ENCODE measurements at places on chromosomes 16 and 17.

DNA sequence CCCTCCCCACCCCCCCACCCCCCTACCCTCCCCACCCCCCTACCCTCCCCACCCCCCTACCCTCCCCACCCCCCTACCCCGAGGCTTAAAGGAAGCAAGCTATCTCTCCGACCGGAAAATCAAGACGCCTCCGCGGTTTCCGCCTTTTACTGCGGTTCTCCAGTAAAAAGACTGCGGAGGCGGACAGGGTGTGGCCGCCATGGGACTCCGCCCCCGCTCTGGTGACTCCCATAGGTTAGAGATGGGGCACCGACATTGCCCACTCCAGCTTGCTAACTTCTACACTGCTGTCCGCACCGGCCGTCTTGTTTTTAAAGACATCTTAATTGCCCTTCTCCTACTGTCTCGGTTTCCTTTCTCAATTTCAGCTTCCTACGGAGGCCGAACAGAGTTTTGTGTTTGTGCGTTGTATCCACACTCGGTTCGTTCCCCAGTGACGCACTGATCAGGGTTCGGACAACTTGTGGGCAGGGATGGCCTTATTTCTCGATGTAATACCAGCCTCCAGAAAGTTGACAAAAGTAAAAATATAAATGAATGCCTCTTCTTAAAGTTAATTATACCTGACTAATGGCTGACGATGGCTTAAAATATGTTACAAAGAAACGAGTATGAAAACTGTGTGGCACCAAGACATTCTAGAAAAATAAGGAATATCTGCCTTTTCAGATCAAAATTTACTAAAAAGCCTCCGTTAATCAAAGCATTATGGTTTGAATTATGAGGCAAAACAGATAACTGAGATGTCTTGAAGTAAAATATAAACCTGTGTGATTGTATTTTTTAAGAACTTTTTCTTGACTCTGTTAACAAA, 1.1 kb upstream of the ZNF200 start:
- DNase-seq, result no peak

DNA sequence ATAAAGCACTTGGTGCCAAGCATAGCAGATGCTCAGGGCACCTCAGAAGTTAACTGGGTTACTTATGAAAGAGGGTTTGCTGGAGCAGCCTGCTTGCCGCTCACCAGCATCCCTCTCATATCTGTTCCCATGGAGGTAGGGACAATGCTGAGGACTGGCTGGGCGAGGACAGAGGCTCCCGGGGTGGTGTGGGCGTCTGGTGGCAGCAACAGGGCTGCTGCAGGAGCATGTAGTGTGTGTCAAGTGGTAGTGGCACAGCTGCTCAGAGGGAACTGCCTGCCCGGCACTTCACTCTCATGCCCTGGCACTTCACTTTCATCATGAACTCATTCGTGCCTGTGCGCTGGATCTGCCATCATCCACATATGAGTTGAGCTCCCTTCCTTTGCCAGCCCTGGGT, 26.9 kb upstream of the ZNHIT3 start:
- DNase-seq, result no peak

GRCh38 chr17:63919311-63919723, 678 bp upstream of the GH1 start:
- peak; percentile 13 for DNase-seq

DNA sequence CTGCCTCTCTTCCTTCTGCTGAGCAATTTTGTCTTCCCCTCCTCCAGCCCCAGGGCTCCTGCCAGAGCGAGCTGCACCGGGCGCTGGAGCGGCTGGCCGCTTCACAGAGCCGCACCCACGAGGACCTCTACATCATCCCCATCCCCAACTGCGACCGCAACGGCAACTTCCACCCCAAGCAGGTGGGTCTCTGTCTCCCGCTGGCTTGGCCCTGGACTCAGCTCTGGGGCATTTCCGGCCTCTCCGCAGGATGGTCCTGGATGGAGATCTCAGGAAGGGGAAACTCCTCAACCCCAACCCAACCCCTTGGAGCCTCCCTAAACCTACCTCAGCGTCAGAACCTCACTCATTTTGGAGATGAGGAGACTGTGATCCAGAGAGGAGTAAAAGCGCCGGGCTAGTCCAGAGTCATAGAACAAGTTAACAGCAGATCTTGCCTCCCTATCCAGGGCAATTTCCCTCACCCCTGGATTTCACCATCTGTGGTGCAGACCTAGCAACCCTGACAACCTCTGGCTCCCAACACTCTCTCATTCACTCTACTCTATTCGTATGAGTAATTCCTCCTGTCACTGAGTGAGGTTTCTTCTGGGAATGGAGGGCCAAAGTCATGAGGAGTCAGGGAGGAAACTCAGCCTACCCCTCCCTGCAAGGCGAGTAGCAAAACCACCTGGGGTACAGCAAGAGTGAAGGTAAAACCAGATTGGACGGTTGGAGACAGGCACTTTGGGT, 10.8 kb downstream of the IGFBP4 start:
- DNase-seq, result no peak

- peak; percentile 84 for DNase-seq
These were observed 73.6 kb downstream of the IL21R start for GRCh38 chr16:27475561-27475960.

- no peak for DNase-seq
These were observed 226.1 kb upstream of the N4BP1 start for GRCh38 chr16:48836067-48836466.

- DNase-seq, result no peak
These were observed 45.1 kb upstream of the MTSS2 start for GRCh38 chr16:70730944-70731343.

DNA sequence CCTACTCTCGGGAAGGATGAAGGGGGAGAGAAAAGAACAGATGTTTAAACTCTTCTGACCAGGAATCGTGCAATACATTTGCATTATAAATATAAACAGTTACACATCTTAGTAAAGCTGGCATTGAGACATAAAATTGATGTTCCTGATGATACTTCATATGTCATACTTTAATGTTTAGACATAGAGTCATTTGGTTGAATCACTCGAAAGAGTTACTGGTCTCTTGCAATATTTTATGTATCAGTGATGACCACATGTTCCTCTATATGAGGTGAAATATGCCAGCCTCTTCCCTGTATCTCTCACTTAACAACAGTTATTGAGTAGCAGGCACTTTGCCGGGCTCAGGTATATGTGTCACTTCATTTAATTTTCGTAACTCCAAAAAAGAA, 49.7 kb upstream of the PMFBP1 start:
- DNase-seq, result no peak

DNA sequence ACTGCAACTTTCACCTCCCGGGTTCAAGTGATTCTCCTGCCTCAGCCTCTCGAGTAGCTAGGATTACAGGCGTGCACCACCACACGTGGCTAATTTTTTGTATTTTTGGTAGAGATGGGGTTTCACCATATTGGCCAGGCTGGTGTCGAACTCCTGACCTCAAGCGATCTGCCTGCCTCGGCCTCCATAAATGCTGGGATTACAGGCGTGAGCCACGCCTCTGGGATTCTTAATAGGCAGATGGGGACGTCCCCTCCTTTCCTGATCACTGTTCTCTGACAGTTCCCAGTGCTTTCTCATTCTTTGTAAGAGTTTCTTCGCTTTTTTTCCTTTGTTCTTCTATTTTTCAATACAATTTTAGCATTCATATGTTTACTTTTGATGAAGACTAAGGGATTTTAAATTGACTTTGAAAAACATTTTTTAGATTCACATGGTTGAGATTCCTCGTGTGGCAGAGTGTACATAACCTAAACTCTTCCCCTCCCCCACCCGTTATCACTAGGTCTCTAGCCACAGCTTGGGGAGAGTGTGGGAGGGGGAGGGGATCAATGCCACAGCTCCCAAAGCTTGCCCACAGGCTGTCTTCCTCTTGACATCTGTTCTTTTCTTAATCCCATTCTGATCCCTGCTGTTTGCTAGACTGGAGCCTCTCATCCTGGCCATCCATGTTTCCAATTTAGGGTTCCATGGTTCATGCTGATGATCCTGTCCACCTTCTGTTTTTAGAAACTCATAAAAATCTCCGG, 11.0 kb downstream of the ADORA2B start:
- no peak for DNase-seq

GRCh38 chr16:68234188-68235107, 1.5 kb downstream of the ESRP2 start:
- no peak for DNase-seq

GRCh38 chr16:50747207-50747956, 5.5 kb downstream of the CYLD start:
- DNase-seq, result no peak

DNA sequence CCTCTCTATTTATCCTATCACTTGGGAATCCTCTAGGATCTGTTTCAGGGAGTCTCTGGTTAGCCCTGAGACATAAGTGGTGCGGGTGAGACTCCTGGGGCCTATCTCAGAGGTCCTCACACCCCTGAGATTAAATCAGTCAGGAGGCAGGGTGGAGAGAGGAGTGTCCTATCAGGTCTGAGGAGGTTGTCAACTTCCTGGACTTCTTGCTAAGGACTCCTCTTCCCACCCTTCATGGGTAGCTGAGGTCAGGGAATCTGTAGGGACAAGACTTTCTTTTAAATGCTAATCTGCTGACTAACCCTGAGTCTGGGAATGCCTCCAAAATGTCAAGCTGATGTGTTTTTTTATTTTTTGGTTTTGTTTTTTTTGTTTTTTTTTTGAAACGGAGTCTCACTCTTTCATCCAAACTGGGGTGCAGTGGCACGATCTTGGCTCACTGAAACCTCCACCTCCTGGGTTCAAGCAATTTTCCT, 6.6 kb upstream of the ARMC5 start:
- peak; percentile 91 for DNase-seq

DNA sequence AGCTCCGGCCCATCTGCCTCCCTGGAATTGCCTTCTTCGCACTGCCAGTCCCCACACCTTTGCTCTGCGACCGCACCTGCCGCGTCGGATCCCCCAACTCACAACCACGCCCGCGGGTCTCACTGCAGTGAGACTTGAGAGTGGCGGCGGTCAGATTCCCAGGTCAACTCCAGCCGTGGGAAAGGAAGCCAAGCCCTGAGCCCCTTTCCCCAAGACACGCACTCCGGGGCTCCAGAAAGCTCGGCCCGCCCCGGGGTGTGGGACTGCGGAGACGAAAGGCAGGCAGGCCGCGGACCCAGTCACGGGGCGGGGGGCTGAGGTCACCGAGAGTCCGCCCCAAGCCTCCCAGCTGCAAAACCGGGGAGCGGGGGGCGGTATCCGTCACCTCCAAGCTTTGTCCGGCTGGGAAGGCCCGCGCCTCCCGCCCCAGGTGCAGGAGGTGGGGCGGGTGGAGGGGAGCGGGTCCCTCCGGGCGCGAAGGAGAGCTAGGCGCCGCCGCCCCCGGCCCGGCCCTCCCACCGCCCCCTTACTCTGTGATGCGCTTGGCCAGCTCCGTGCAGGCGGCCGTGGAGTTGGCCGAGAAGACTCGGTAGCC, 615 bp downstream of the PRPSAP1 start:
- no peak for DNase-seq

DNA sequence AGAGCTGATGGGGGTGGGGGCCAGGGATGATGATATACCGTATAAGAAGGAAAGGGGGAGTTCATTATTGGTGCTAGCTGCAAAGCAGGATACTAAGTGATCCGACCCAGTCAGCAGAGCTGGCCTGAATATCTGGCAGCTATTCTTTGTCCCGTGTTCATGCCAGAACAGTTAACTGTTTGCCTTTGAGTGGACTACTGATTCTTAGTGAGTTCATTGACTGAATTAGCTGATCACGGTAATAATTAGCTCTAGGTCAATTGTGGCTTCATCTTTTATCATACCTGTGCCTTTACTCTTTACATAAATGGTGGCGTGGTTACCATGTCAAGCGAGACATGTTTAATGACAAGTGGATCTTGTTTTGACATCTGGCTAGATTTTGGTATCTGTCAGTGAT, 5.3 kb downstream of the KPNB1 start:
- no peak for DNase-seq

- DNase-seq, result no peak
These were observed 221.9 kb downstream of the ZFHX3 start for GRCh38 chr16:72825912-72826621.

DNA sequence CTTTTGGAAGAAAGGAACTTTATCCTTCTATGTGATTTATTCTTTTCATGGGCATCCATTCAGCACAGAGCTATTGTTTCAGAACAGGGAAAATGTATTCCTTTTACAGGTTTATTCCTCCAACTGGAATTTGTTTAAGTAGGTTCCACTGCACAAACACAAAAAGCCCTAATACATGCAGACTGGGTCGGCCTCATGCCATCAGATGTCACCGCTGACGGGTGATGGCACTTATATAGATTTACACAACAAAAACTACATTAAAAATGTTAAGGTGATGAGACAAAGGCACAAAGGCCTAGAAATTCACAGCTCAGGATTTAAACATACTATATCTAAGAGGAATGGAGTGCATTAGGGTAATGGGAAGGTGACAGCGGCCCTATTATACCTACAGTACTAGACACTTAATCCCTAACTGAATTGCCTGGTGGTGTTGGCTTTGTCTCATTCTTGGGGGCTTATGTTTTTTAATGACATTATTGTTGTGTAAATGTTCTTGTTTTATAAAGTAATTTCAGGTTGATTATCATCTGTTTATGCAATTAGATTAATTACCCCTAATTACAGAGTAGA, 276.4 kb upstream of the PSMD7 start:
- DNase-seq, result no peak

DNA sequence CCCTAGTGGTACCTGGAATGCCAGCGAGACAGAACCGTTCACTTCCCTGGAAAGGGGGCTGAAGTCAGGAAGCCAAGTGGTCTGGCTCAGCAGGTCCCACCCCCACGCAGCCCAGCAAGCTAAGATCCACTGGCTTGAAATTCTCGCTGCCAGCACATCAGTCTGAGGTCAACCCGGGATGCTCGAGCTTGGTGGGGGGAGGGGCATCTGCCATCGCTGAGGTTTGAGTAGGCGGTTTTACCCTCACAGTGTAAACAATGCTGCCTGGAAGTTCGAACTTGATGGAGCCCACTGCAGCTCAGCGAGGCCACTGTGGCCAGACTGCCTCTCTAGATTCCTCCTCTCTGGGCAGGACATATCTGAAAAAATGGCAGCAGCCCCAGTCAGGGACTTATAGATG, 464.7 kb upstream of the TOM1L1 start:
- DNase-seq, result no peak

GRCh38 chr17:14299280-14300141, 1.4 kb upstream of the HS3ST3B1 start:
- no peak for DNase-seq

DNA sequence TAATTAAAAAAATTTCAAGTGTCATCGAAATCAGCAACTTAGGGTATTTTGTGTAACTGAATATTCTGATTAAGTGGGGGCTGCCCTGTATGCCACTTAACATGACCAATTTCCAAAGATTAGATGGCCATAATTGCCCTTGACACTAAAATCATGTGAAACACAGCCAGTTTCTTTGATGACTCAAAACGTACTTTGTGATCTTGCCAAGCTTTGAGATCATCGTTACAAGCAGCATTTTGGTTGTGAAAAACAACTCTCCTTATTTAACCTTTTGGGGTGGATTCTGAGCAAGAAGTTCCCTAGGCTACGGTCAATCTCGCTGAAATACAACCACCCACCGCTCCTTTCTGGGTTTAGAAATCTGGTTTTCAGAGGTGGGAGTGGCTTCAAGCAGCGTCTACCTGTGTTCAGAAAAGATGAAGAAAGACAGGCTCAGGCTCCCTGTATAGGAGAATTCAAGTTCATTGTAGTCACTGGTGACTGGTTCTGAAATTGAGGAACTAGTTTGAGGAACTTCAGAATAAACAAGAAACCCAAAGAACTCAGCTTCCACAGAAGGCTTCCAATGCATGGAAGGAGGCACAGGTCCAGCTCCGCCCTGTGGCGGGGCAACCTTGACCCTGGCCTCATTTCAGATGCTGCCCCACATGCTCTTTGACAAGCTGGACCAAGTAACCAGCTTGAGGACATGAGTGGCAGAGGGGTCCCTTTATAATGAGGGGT, 9.4 kb downstream of the MAP3K14 start:
- DNase-seq, result peak; percentile 88
